G401 (cell line): ENCODE measurements at places on chromosomes 1 and 21.

- no peak for DNase-seq
These were observed 696.6 kb upstream of the BRINP3 start for GRCh38 chr1:191174298-191174697.

GRCh38 chr1:224498574-224499170 is 64.1 kb upstream of the WDR26 start:
- DNase-seq = no peak

DNA sequence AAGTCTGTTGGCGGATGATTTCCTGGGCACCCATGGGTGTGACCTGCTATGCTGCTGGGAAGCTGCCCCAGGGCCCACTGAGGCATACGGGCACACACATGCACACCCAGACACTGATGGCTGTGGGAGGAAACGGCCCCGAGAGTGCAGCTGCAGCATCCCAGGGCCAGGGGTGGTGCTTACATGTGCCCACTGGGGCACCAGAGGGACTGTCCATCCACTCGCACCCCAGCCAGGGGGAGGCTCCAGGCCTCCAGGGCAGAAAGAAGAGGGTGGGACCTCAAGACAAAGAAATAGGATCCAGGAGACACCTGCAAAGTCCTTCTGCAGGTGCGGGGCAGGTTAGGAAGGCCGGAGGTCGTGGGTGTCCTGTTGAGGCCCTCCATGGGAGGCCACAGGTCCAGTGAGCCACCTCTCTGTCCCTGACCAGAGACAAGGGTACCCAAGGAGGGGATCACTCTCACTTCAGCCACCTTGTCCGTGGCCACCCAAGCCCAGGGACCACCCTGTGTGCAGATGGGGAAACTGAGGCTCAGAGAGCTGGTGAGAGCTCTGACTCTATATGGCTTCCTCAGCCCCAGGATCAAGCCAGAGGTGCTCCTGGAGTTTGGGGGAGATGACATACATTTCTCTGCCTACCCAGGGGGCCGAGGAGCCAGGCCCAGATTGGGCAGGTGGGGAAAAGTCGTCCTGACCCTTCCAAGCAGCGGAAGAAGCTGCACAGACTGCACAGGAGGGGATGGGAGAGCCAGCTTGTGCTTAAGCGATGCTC is 57.1 kb downstream of the WNT9A start:
- no peak for DNase-seq

- DNase-seq = no peak
These were observed 40.1 kb downstream of the PRPF38A start for GRCh38 chr1:52444463-52444862.

- peak; percentile 3 for DNase-seq
These were observed 274.8 kb upstream of the RUNX1 start for GRCh38 chr21:35323947-35324346.

DNA sequence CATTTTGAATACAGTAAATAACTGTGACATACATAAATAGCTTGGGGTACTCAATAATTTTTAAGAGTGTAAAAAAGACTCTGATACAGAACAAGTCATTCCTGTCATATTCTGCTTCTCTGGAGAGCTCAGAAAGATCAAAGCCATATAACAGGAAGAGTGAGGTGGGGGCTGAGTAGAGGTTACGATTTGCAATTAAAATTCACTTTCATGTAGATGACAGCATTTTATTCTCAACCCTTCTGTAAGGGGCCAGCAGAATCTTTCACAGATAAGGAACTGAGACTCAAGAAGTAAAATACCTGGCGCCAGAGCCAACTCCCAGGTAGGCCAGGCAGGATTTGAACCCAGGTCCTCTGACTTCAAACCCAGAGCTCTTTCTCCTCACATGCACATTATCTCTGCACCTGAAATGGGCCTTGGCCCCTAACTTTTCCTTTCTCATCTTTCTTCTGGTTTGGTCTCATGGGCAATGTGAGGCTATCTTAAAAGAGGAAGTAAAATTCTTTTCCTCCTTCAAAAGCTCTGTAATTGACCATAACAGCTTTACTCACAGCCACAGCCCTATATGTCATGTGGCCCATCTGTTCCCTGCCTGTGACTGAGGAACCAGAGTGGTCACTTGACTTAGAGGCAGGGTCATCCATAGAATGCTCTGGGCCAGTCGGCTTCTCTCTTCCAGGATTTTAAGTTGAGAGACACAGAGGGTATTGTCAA is 80.9 kb upstream of the SYT6 start:
- no peak for DNase-seq

DNA sequence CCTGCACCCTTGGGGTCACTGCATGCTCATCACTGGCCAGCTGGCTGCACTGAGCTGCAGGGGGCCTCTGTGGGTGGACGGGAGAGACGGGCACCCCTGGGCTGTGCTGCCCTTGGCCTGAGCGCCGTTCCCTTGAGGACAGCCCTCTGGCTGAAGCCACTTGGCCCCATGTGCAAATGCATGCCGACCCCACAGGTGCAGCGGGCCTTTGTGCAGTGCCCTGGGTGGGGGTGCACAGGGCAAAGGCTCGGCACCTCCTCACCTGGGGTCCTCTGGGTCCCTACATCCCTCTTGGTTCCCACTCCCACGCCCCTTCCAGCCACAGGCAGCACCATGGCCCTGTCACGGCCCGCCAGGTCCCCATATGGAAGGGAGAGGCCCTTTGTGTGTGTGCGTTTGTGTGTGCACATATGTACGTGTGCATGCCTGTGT is 41.3 kb downstream of the COQ8A start:
- DNase-seq = no peak

- DNase-seq = no peak
These were observed 151.3 kb downstream of the ETS2 start for GRCh38 chr21:38956856-38957571.

GRCh38 chr21:29096218-29097015 is 23.0 kb upstream of the CCT8 start:
- DNase-seq = no peak

DNA sequence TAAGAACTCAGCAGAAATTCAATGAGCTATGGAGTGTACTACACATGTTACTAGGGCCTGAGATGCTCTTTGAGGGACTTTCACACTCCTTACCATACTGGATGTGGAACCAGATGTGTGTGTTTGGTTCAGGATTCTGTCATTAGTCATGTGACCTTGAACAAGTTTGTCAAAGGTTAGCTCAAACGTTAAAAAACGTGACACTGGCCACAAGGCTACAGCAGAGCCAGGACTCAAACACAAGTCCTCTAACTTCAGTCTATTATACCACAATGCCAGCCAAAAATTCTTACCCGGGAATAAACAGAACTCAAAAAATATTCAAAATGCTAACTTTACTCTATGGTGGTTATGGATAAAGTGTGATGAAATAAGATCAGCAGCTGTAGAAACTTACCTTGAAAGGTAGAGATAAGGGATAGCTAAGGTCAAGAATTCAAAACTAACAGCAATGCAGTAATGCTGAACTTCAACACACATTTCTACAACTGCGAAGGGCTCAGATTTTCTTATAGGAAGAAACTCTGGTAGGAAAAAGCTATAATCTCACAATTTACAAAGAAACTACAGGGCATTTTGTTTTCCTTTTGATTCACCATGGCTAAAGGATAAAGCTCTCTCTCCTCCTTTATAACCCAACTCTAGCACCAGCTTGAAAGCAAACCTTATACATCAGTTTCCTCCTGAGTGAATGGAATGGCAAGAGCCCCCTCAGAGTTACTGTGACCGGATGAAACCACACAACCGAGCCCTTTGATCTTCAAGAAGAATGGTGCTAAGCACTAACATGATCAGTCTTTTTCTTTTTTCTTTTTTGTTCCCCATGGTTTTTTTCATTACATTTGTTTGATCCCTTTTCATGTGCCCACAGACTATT is 233.9 kb downstream of the SLC45A1 start:
- DNase-seq = no peak

GRCh38 chr21:43658769-43659135 is 536 bp downstream of the HSF2BP start:
- no peak for DNase-seq

DNA sequence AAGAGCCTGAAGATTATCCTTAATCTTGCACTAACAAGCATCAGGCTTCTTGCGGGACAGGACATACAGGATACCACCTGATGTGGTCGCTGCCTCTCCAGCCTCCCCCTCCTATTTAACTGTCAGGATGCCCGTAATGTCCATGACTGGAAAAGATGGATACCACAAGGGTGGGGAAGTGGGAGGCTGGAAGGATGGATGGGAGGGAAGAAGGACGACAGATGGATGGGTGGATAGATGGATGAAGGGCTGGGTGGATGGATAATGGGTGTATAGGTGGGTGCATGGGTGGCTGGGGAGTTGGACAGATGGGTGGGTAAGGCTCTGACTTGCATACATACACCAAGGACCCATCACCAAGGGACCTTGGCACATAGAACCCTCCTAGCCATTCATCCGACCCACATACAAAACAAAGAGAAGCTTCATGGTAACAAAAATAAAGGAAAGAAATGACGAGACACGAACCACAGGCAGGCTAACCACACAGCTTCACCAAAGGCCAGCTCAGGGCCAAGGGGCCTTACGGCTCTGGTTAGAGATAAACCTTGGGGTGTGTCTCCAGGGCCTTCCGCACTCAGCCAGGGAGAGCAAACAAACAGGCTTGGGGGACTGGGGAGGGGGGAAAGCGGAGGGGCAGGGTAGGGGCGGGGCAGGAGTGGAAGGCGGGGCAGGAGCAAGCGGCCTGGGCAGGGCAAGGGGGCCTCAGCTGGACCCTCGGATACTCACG is 50.5 kb downstream of the HSPG2 start:
- DNase-seq = no peak

DNA sequence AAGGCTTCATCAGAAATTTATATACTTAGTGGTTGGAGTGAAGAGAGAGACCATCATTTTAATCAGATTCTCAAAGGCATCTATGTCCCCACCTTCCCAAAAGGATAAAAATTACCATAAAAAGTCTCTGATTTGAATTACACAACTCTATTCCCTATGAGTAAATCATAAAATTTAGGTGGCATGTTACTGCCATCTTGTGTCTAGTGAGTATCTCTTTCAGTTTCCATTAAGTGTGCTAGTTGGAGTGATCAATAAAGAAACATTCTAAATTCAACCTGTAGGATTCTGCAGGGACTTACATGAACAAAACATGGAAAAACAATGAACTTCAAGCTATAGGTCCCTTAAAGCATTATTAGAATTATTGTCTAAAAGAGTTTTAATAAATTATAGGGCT is 655.4 kb downstream of the LTN1 start:
- peak; percentile 27 for DNase-seq

GRCh38 chr1:41631154-41631553 is 146.7 kb upstream of the EDN2 start:
- DNase-seq = no peak

DNA sequence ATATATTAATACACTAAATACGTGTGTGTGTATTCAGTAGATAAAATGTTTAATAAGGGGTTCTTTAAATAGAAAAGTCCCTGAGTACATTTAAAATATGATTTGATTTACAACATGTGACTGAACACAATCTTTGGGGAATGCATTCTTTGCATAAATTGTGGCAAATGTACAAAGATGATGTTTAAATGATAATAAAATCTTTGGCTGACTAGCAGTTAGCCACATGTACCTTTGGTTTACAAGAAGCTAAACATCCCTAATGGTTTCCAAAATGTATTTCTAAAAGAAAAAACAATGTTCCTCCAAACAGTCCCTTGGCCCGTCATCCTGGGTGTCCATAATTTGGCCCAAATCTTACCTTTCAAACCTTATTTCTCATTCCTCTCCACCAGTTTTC is 106.4 kb upstream of the MARK1 start:
- no peak for DNase-seq

DNA sequence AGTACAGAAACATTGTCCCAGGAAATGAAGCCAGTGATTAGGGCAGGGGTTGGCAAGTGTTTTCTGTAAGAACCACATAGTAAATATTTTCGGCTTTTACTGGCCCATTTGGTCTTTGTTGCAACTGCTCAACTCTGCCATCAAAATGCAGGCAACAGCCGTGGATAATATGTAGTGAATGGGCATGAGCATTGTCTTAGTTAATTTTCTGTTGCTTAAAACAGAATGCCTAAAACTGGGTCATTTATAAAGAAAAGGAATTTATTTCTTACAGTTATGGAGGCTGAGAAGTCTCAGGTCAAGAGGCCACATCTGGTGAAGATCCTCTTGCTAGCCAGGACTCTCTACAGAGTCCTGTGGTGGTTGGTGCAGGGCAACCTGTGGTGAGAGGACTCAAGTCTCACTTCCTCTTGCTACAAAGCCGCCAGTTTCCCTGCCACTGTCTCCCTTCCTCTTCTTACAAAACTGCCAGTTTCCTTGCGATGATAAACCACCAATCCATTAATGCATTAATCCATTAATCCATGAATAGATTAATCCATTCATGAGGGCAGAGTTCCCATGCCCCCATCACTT is 166.4 kb downstream of the PSMG1 start:
- no peak for DNase-seq

GRCh38 chr1:114093624-114094362 is 59.9 kb downstream of the SYT6 start:
- no peak for DNase-seq

DNA sequence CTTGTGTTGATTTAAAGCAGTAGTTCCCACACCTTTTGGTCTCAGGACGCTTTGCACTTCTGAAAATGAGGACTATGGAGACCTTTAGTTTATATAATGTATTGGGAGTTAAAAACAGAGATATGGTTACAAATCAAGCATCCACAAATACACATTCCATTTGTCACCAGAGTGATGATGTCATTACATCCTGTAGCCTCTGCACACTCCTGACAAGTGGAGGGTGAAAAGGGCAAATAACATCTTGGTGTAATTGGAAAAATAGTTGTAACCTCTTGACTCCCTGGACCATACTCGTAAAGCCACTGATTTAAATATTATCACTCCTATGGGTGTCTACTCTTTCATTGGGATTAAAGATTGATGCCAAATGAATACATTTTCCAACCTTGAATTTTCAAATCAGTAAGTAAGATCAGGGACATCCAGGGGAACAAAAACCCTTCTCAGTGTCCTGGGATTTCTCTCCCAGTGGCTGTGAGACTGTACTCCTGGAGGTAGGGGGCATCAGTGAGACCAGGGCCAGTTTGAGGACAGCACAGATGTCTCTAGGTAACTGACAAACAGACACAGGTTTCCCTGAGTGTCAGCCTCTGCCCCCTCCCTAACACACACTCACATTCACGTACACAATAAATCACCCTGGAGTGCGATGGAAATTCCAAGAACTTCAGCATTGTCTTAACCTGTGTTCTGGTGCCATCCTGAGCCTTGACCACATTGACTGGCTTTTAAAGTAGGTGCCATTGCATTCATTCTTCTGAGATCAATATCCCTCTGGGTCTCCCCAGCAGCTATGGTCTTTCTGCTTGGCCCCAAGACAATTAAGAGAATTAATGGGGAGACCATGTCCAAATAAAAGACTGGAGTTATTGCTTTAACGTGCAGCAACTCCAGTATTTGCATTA is 63.0 kb downstream of the NR5A2 start:
- DNase-seq = no peak

- no peak for DNase-seq
These were observed 40.5 kb upstream of the SRP9 start for GRCh38 chr1:225737161-225737560.

- DNase-seq = no peak
These were observed 445.4 kb downstream of the NEGR1 start for GRCh38 chr1:71836904-71837303.

GRCh38 chr1:198907423-198907746 is 268.5 kb downstream of the PTPRC start:
- no peak for DNase-seq
